ENCODE measurements at places on chromosomes 13 and 19.

DNA sequence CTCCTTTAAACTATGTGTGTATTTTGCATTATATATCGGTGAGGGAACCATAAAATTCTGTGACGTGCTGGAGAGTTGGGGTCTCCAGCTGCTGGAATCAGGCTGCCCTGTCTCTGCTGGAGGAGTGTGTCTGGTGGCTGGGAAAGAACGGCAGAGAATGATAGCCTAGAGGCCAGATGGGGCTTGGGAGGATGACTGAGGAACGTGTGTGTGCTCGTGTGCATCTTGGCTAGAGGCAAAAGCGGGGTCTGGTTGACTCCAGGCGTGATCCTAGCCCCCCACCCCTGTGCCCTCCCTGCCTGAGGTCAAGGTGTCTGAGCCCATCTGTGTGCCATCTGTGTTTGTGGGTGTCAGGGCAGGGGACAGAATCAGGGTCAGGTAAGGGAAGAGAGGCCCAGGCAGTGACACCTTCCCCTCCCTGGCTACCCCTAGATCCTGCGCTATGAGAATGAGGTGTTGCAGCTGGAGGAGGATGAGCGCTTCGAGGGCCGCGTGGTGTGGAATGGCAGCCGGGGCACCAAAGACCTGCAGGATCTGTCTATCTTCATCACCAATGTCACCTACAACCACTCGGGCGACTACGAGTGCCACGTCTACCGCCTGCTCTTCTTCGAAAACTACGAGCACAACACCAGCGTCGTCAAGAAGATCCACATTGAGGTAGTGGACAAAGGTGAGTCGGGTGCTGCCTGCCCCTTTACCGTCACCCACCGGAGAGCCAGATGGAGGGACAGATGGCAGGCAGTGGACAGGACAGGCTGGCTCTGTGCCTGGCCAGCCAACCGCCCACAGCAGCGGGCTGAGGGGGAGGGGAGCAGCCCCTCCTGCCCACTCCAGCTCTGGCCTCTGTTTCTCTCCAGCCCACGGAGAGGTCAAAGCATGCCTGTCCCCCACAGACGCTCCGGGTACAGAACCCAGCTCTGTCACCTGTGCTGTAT is 3.1 kb downstream of the SCN1B start:
- DNase-seq = no peak

DNA sequence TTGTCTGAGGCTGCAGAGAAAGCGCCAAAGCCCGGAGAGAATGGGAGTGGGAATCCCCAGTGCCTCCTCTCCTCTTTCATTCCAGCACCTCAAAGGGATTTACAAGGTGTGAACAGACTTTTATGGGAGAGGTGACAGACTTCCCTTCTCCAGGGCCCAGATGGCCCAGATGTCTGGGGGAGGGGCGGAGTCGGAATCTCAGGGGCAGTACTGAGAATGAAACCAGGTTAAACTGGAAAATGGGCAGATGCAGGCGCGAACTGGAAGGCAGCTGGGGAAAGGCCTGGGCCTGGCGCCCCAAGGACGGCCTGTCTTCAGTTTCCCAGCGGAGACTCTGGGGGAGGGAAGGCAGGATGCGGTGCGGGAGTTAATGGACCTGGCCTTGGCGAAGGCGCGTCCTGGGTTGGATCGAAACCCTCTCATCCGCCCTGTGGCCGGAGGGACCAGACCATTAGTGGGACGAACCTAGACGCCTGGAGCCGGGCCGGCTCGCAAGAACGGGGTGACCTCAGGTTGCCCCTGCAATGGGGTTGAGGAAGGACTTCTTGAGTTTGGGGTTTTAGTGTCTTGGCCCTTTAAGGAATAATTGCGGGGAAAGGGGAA is 592 bp upstream of the TRIP10 start:
- DNase-seq = no peak

DNA sequence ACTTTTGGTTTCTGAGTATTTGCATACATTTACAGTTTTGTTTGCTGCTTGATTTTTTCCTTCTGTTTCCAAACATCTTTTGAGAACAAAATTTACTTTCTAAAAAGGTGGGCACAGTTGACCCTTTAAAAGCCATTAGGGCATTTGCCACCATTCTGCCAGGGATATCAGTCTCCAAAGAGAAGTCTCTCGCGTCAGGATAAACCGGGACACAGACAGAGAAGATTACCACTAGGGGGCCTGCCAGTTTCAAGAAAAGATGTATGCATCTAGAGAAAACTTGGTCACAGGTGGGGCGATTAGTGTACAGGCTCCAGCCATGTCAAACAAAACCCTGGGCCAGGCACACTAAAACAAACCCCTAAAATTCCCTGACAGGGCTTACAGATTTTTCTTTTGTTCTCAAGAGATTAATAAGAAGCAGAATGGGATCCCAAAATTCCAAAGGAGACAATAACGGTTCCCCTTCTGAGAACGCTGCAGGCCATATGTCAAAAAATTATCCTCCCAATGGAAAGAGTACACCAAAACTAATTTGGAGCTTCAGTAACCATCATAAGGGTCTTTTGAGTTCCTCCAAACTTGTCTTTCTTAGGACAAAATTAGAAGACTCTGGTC is 10.7 kb upstream of the PABPC3 start:
- no peak for DNase-seq

DNA sequence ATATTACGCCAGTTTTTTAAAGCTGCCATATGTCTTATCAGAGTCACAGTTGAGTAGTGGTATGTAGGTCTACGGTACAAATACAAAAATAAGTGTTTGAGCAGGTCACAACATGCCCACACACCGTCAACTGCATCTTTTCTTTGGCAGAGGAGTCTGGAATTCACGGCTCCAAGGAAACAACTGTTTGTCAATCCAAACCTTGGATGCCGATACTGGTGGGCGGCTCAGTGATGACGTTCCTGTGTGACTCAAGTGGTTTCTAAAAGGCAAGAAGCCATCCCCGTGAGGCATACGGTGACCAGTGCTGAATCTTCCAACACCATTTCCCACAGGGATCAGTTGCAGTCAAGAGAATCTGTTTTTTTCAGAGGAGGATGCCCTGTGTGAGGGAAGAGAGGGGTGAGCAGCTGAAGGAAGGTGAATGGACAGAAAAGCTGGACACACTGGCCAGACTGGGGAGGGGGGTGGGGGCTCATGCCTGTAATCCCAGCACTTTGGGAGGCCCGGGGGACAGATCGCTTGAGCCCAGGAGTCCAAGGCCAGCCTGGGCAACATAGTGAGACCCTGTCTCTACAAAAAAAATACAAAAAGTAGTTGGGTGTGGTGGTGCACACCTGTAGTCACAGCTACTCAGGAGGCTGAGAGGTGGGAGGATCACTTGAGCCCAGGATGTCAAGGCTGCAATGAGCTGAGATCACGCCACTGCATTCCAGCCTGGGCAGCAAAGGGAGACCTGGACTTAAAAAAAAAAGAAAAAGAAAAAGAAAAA is 22.8 kb upstream of the CEBPG start:
- no peak for DNase-seq

- no peak for DNase-seq
Observed at GRCh38 chr19:46299004-46299509, 2.2 kb downstream of the HIF3A start.

DNA sequence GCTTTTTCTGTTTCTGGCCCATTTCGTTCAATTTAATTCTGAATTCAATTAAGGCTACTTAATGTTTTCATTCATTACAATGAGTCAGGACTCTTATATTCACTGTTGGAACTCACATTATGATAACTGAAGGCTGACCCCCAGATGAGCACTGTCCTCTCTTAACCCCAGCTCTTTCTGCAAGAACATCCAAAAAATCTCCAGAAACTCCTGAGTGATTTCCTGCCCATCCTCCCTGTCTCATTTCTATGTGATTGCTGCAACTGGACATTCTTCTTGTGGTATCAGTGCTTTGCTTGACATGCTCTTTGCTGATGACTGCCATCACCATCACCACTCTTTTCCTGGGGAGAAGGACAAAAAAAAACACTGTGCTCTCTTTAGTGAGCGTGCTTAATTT is 240.3 kb downstream of the SPRY2 start:
- no peak for DNase-seq

- DNase-seq = no peak
Observed at GRCh38 chr13:100826441-100826840, 151.8 kb upstream of the TMTC4 start.

GRCh38 chr13:20779405-20779804 is 5.6 kb upstream of the EEF1AKMT1 start:
- no peak for DNase-seq

DNA sequence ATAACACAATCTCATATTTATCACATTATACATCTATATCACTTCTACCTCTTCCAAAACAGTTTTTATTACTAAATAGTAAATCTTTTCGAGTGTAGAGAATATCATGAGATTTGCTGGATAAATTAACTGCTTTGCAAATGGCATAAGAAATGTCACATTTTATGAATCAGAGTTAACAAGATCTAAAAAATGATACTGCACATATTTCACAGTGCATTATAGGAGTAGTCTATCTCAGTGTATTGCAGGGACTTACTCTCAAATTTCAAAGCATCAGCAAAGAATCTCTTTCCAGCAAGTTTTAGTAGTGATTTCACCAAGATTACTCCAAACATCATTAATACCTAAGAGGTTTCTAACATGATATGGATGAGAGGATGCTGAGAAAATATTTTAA is 687.1 kb upstream of the SLITRK1 start:
- DNase-seq = no peak

- no peak for DNase-seq
Observed at GRCh38 chr13:98652276-98652675, 75.4 kb upstream of the STK24 start.

- DNase-seq = no peak
Observed at GRCh38 chr19:47172666-47173455, 42.2 kb downstream of the SAE1 start.

- no peak for DNase-seq
Observed at GRCh38 chr19:8397746-8398310, 7.7 kb downstream of the RAB11B start.

DNA sequence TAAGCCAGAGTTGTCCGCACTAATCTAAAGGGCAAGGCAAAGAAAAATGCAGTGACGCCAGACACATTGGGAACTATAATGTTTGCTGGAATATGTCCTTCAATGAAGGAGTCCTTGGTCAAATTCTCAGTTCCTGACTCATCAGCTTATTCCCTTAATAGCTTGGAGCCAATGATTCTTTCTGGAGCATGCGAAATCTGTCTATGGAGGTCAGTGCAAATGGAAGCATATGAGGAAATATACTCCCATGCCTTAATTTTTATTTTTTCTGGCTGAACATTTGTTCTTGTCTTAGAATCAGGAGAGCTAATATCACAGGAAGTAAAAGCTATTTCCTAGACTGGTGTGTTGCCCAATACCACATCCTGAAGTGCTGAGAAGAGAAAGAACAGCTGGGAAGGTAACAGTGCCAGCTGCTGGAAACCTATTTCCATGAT is 289.8 kb upstream of the SPRY2 start:
- DNase-seq = no peak

- no peak for DNase-seq
Observed at GRCh38 chr13:27820524-27821482, 28.5 kb downstream of the GSX1 start.

- no peak for DNase-seq
Observed at GRCh38 chr13:37349916-37350315, 244.5 kb upstream of the CSNK1A1L start.

DNA sequence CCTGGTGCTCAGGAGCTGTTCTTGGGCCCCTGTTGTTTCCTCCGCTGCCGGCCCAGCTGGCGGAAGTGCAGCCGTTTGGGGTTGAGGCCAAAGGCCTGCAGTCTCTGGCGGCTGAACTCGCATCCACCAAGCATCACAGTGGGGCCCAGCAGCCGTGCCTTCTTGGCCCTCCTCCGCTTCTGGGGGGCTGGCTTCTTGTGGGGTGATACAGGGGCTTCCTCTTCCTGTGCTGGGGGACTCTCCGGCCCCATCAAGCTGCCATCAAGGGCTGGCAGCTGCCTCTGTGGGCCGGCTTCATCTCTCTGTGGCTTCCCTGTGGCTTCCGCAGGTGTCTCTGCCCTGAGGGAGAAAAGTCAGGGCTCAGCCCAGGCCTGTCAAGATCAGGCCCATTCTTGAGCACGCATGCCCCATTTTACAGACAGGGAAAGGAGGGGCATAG is 10.3 kb downstream of the ATG4D start:
- DNase-seq = peak; percentile 50

DNA sequence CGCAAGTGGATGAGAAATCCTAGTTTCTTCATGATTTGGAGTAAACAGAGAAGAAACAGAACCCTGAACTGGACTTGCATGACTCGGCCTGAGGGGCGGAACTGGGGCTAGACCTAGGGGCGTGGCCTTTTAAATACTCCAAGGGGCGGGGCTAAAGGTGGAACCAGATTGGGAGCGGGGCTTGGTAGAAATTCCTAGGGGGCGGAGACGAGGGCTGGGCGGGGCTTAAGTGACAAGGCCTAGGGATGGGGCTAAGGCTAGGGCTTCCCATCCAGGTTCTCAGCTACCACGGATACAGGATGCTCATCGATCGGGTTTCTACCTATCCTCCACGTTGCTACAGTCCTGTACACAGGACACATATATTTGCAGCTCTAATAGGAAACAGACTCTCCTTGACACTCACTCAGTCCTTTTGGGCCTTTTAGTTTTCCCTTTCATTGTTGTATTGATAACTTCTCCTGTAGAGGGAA is 372 bp upstream of the ZNF699 start:
- no peak for DNase-seq

GRCh38 chr13:30165071-30165470 is 142.3 kb downstream of the KATNAL1 start:
- no peak for DNase-seq

GRCh38 chr19:32555786-32556185 is 25.2 kb upstream of the PDCD5 start:
- no peak for DNase-seq

- DNase-seq = no peak
Observed at GRCh38 chr13:29465741-29466293, 129.7 kb downstream of the SLC7A1 start.

- DNase-seq = no peak
Observed at GRCh38 chr13:110485604-110486003, 75.9 kb downstream of the RAB20 start.
